ENCODE measurements at places on chromosomes 5 and 9.

DNA sequence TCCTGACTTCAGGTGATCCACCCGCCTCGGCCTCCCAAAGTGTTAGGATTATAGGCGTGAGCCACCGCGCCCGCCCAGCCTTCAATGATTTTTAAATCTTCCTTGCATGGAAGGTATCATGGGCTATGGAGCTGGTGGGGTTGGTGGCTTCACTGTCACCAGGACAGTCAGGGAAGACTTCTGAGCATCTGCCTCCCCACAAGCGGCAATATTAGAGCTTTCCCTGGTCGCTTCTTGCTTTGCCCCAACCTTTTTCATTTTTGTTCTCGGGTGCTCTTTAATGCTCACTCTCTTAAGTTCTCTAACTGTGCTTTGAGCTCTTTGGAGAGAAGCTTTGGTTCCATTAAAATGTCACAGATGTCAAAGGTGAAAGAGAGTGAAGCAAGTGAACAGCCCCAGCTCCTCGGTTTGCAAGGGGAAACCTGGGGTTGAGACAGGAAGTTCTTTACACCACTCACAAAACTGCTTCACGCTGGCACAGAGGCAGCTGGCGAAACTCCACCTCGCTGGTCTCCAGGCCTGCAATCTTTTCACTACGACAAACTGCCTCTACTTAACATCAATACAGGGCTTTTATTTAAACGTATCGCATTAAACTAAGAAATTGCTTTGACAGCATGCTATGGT is 142.5 kb upstream of the RETREG1 start:
- DNase-seq = no peak

- no peak for DNase-seq
These were observed 26.3 kb upstream of the GABRP start for GRCh38 chr5:170757182-170757601.

GRCh38 chr5:138981586-138981985 is 106.5 kb upstream of the LRRTM2 start:
- peak; percentile 37 for DNase-seq

GRCh38 chr5:758698-759053 is 25.9 kb downstream of the ZDHHC11B start:
- DNase-seq = no peak

GRCh38 chr5:171858303-171858702 is 72.7 kb downstream of the SMIM23 start:
- no peak for DNase-seq

GRCh38 chr5:5419291-5420210 is 2.9 kb upstream of the ICE1 start:
- no peak for DNase-seq
